ENCODE measurements at places on chromosomes 3 and 15.

GRCh38 chr15:68874788-68875187 is 54.1 kb upstream of the ANP32A start:
- DNase-seq, result no peak

DNA sequence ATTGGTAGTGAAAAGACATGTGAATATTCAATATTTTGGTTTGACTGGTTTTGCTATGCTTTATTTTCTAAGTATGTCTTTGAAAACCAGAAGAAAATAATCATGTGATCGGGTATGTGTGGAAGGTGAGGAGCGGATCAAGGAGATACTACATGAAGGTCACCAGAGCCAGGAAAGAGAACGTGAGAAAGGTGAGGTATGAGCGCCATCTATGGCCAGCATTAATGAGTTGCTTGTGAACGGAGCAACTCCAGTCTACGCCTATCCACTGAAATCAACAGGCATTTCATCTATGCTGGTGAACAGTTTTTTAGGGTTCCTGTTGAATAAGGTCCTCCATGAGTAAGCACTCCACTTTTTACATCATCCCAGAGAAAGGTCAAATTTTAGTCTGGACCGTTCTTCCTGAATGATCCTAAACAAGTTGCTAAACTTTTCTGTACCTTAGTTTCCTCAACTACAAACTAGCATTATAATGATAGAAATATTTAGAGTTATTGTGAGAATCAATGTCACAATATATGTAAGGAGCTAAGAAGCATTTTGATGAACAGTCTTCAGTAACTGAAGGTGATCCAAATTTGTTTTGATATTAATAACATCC is 1435.2 kb upstream of the CADM2 start:
- DNase-seq, result no peak

DNA sequence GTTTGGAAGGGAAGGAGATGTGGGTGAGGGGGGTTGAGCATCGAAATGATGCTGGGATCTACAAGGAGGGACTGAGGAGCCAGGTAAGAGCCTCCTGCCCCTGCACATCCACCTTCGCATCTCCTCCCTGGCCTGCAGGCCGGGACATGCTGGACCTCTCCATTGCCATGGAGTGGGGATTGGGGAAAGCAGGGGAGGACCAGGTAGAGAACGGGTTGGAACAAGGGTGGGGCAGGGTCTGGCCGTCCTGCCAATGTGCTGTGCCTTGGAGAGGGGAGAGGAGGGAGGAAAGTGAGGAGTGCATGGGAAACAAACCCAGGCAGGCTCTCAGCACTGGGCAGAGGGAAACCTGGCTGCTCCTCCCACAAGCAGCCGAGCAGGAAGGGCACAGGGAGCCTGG is 10.6 kb downstream of the PLA2G4B start:
- no peak for DNase-seq

DNA sequence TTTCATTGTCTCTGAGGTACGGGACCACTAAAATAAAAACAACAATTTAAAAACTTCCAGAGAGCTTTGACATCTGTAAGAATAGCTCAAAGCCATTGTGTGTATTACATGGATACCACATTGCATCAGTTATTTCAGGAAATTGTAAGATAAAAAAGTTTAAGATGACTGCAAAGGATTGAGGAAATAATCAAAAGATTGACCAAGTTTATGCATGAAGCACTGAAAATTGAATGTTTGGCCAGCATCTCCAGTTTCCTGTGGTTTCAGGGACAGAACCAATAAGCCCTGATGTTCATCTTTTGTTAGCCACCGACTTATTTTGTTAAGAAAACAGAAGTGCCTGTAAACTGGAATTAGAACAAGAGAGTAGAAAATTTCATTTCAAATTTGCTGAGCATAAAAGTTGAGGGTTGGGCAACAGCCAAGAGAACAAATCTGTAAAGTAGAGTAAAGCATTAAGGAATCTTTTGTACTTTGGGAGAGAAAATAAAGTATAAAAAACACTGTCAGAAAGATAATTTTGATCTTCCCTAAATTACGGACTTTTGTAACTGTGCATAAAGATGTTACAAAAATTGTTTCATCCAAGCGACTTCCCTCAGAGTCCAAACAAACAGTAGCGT is 211.5 kb upstream of the P2RY1 start:
- no peak for DNase-seq

DNA sequence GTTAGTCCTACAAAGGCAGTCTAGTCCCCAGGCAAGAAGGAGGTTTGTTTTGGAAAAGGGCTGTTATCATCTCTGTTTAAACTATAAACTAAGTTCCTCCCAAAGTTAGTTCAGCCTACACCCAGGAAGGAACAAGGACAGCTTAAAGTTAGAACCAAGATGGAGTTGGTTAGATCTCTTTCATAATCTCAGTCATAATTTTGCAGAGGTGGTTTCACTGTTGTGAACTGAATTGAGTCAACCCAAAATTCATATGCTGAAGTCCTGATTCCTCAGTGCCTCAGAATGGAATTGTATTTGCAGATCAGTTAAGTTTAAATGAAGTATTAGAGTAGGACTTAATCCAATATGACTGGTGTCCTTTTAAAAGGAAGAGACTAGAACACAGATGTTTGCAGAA is 101.0 kb upstream of the C3orf80 start:
- DNase-seq, result no peak

DNA sequence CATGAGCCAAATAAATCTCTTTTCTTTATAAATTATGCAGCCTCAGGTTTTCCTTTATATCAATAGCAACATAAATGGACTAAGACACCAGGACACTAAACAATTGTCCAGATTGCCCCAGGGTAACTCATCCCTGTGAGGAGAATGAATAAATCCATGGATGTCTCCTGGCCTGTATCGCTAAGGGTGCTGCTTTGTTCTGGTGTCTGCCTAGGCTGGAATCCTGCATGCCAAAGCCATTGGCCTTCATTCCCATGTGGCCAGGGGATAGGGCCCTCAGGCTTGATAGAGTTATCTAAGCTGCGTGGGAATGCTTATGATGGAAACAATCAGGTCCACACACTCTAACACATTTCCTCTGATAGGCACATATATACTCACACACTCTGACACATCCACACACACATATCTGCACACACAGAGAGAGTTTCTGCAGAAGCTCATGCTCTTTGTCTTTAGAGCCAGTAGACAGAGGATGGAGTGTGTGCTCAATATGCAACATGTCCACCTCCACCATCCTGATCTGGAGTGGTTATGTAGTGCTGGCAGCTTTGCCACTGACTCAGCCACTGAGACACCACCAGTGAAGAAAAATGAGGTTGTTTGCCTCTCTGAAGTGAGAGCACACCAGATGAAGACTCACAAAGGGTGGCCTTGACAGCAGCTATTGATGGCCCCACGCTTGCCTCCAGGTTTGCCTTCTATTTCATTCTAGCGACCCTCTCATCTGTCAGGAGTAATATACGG is 24.0 kb upstream of the DGKG start:
- no peak for DNase-seq

- no peak for DNase-seq
These were observed 73.0 kb downstream of the IL5RA start for GRCh38 chr3:3037156-3037555.

GRCh38 chr3:191997093-191997492 is 536.1 kb downstream of the PYDC2 start:
- no peak for DNase-seq

DNA sequence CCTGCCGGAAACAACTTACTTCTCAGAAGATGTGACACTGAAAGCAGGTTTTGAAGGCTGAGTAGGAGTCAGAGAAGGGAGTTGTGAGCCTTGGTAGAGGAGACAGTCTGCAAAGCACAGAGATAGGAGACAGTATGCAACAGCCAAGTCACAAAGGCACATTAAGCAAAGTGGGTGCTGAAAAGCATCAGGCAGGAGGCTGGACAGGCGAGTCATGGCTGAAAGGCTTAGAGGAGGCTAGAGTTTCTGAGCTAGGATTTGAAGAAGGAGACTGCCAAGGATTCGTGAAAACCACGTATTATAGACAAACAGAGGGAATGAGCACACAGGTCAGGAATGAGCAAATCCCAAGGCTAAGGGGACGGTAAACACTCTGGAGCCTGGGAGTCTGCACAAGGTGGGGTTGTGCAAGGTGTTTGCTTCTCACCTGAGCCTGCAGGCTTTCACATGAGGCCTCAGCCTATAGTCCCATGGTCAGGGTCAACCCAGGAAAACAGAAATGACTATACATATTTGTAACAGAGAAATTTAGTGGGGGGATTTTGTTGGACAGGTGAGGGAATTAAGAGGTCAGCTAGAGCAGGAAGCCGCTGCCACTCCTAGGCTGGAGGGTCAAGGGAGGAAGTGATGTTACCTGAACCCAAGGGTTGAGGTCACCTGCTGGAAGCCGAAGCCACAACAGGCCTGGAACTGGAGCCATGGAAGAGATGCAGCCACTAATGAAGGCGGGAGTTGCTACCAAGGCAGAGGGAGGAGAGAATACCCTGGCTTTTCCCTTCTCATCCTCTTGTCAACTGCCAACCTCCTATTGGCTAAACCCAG is 23.1 kb upstream of the TRIM71 start:
- no peak for DNase-seq

- no peak for DNase-seq
These were observed 150.2 kb downstream of the CHST2 start for GRCh38 chr3:143269741-143270140.

- no peak for DNase-seq
These were observed 43.7 kb upstream of the GNB5 start for GRCh38 chr15:52234596-52235541.

- DNase-seq, result no peak
These were observed 44.5 kb downstream of the RPLP1 start for GRCh38 chr15:69497076-69497475.
